IPS DF 6.9 (cell line): ENCODE measurements at places on chromosomes 2 and 18.

DNA sequence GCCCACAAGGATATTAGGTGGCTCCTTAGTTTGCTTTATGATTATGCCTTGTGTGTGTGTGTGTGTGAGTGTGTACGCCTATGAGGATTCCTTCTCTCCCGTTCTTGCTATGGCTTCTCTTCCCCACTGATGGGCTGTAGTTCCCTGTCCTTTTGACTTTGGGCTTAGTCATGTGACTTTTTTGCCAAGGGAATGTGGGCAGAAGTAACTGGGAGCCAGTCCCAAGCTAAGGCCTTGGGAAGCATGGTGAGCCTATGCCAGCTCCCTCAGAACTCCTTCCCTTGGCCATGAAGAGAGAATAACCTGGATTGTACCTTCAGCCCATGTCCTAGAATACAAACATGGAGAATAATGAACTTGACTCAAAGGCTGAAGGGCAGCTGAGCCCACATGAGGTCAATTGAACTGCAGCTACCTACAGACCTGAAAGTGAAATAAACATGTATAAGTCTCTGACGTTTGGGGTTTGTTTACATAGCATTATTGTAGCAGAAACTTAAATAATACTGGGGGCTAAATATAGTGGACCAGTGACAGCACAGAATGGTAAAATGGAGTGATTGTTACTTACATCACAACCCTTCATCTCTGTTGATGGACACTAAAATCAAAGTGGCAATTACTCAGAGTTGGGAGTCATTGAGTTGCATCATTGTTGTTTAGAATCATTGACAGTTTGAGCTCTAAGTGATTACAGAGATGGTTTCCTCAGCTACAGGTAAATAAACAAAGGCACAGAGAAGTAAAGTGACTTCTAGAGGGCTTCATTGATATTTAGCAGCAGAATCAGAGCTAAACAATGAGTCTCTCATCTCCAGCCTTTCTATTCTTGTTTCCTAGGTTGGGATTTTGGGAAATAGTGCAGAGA lies 15.3 kb upstream of the IL36G start:
- DNase-seq, result no peak

GRCh38 chr2:75180476-75180875 lies 18.8 kb downstream of the TACR1 start:
- no peak for DNase-seq

DNA sequence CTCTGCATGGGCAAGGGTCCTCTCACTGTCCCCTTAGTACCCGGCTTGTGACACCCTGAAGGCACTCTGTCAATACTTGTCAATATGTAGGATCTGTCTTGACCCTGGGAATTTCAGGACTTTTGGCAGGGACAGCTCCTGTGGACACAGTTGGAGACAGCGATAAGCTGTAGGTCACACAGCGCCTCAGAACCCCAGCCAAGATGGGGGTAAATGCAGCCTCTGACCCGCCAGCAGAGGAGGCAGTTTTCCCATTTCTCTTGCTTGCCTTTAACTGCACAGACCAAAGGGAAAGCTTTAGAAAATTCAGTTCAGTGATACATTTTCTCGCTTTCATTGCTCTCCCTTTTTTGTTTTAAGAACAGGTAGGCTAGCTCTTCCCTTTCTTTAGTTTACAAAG lies 54.8 kb upstream of the KLHL29 start:
- peak; percentile 39 for DNase-seq

DNA sequence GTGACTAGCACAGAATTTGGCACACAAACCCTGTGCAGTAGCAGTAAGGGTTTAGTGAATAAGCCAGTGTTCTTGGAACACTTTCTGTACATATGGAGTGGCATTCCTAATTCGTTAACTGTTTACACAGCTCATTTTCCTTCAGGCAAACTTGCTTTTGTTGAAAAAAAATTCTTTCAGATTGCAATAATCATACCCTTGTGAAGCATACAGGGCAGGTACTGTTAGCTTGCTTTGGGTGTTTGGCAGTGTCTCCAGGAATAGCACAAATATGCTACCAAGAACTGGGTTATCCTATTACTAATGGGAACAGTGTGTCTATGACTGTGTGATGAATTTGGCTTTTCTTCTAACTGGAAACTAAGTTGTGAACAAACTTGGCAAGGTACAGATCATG lies 33.4 kb downstream of the UGP2 start:
- no peak for DNase-seq

- no peak for DNase-seq
Measured at GRCh38 chr18:332721-333510, 65.1 kb upstream of the THOC1 start.

DNA sequence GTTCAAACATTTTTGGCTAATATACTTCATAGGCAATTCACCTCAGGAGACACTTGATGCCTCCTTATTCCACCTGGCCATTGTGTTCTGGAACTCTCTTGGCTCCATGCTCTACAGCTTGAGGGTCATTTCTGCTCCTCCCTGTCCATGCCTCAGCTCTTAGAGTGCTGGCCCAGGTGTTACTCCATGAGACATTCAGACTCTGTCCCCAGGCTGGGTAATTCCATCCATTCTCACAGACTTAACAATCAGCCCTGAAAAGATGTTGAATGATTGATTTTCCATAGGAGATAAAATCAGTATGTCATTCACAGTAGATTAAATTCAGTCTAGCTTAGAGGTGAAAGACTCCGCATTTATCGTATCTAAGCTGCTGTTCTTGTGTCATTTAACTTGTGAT lies 168.6 kb upstream of the CWC22 start:
- DNase-seq, result no peak

- peak; percentile 74 for DNase-seq
Measured at GRCh38 chr18:46946656-46947282, 29.4 kb downstream of the KATNAL2 start.

- no peak for DNase-seq
Measured at GRCh38 chr2:212841460-212841859, 302.9 kb upstream of the ERBB4 start.

DNA sequence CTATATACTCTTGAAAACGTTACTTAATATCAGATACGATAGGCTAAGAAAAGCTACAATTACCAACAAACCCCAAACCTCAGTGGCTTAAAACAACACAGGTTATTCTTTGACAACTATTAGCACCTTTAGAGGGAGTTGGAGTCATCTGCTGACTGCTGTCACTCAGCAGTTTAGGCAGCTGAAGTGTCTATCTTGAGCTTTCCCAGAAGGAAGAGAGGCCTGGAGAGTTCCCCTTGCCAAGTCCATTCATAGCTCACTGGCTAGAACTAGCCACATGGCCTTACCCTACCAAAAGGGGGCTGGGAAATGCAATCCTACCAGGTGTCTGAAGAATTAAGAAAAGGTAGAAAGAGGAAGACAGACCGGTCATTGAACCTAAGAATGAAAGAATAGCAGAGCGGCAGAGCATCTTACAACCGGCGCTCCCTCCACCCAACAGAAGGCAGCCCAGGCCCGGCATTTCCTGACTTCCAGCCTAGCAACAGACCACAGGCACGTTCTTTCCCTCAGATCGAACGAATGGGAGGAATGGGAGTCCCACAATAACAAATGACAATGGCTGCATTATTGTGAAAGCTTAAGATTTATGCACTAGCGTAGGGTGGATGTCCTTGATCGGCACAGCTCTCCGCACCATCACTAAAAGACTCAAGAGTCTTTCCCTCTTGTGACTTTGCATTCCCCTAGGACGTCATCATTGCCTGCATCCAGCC lies 211.2 kb upstream of the CTAGE1 start:
- DNase-seq, result no peak

GRCh38 chr2:181985632-181986205 lies at the start of gene PPP1R1C:
Gene PPP1R1C (plus strand): TSS chr2:181985853. CDS start chr2:181986111, 258 bp downstream.
- DNase-seq, result no peak

DNA sequence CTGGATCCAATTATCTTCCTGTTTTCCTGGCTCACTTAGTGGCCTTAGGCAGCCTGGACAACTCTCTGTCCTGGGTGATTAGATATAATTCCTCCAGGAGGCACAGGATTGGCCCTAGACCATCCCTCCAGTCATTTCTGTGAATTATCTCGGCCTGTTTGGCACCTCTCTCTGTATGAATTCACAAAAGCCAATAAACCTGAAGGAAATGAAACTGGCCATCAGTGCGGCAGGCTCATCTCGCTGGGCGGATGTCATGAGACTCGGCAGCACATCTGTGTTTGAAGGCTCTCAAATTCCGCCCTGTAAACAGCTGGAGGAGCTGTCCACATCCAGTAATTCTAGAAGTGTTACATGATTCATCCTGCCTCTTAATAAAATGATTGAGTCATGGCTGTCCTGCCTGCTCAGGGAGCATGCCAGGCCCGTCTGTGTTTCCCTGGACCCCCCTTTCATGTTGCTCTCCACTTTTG lies 38.6 kb downstream of the ACOXL start:
- no peak for DNase-seq
